Ovary (tissue), 10 donors: ENCODE measurements at places on chromosomes 4 and X. TPM values are rescaled to one million over a fixed set of nuclear protein-coding genes. Genes with fewer than 3 reads are reported as not detected.

Gene RTL3
- not detected for total RNA-seq

Gene STK26
- 4.9 TPM for total RNA-seq

Gene GAB1
- 43.9 TPM for total RNA-seq

Gene CDKL5
- total RNA-seq: 18.5 TPM

GRCh38 chrX:8364369-8365141 is 100.1 kb upstream of the VCX3B start:
- H3K27me3 ChIP-seq: no peaks in the 10 kb centered on the region
- no peak for DNase-seq
- no peaks in the 10 kb centered on the region for H3K36me3 ChIP-seq
- H3K27ac ChIP-seq: no peak overlapping the region
- no peaks in the 10 kb centered on the region for H3K4me1 ChIP-seq

GRCh38 chrX:109920325-109920724 is 82.6 kb upstream of the TMEM164 start:
- no peaks in the 10 kb centered on the region for H3K36me3 ChIP-seq
- H3K4me1 ChIP-seq: no peaks in the 10 kb centered on the region
- no peak for DNase-seq
- no peak overlapping the region for H3K27ac ChIP-seq
- no peak overlapping the region for H3K4me3 ChIP-seq
- no peaks in the 10 kb centered on the region for H3K27me3 ChIP-seq

DNA sequence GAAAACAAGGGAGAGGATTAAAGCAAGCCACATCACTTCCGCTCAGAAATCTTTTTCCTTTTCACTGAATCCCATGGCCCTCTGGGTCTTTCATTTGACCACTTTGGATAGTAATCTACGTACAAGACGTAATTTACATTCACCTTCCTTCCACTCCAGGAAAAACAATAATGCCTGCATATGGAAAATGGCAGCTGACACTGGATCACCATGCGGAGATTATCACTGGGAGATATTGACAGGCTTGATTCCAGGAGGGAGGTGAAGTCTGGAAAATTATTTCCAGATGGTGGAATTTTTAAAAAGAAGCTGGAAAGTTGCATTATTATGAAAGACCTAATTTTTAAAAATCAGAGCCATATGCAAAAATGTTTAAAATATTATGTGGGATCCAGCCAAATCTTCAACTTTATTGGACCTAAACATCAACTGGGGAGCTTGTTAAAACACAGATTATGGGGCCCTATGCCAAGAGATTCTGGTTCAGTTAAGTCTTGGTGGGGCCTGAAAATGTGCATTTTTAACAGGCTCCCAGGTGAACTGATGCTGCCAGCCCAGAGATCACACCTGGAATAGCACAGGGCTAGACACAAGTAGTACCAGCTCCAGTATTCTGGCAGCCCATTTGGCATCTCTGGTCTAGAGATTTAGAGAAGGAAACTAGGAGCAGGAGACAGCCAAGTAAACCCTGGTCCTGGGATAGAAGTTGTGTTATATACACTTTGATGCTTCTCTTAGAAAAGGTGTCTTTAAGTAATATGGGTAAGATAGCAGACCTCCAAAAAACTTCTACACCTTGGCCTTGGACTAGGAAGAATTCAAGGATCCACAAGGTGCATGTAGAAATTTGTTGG is 290.3 kb upstream of the LDB2 start:
- no peaks in the 10 kb centered on the region for H3K27me3 ChIP-seq
- H3K27ac ChIP-seq: no peak overlapping the region
- no peak for DNase-seq
- H3K4me3 ChIP-seq: no peak overlapping the region

GRCh38 chr4:60884587-60884986 is 315.5 kb upstream of the ADGRL3 start:
- H3K4me1 ChIP-seq: no peaks in the 10 kb centered on the region
- no peaks in the 10 kb centered on the region for H3K27me3 ChIP-seq
- H3K4me3 ChIP-seq: no peak overlapping the region
- no peak for DNase-seq

GRCh38 chrX:148047200-148047599 is 66.1 kb downstream of the FMR1NB start:
- no peaks in the 10 kb centered on the region for H3K4me1 ChIP-seq
- H3K4me3 ChIP-seq: no peak overlapping the region
- H3K36me3 ChIP-seq: no peaks in the 10 kb centered on the region
- no peak for DNase-seq

DNA sequence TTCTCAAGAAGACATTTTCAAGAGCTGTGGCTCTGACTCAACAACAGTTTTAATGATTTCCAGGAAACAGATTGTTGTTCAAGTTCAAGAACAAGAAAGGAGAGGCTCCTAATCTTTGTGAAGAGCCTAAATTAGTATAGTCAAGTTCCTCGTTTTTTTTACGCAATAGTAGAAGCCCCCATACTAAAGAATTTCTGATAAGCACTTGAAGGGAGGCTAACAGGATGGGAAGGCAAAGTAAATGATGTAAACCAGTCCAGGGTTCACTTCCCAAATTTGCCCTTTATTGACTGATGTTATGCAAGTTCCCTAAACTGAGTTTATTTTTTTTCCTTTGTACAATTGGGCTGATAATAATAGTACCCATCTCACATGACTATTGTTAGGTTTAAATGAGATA is 178.2 kb downstream of the RTL9 start:
- no peak for DNase-seq
- no peaks in the 10 kb centered on the region for H3K27me3 ChIP-seq
- no peaks in the 10 kb centered on the region for H3K4me1 ChIP-seq
- no peak overlapping the region for H3K4me3 ChIP-seq
- H3K27ac ChIP-seq: no peak overlapping the region

DNA sequence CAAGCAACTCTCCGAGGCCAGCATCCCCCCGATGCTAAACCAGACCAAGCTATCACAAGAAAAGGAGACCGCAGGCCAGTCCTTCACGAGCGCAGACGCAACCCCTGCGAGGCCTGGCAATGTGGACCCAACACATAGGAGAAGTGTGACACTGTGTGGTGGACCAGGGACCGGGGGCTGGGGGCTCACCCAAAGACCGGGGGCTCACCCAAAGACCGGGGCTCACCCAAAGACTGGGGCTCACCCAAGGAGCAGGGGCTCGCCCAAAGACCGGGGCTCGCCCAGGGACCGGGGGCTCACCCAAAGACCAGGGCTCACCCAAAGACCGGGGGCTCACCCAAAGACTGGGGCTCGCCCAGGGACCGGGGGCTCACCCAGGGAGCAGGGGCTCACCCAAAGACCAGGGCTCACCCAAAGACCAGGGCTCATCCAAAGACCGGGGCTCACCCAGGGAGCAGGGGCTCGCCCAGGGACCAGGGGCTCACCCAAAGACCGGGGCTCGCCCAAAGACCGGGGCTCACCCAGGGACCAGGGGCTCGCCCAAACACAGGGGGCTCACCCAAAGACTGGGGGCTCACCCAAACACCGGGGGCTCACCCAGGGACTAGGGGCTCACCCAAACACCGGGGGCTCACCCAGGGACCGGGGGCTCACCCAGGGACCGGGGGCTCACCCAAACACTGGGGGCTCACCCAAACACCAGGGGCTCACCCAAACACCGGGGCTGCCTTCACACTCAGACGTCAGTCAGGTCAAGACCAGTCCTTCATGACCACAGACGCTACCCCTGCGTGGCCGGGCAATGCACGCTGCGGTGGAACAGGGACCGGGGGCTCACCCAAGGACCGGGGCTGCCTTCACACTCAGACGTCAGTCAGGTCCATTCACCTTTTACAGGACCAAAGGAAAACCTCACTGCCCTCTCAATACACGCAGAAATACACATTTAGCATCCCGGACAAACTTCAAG is 32.9 kb downstream of the PPP2R3B start:
- no peak overlapping the region for H3K27ac ChIP-seq
- no peaks in the 10 kb centered on the region for H3K36me3 ChIP-seq
- H3K27me3 ChIP-seq: no peaks in the 10 kb centered on the region
- no peaks in the 10 kb centered on the region for H3K4me1 ChIP-seq
- no peak for DNase-seq

GRCh38 chr4:35541888-35542213 is 702.5 kb downstream of the ARAP2 start:
- H3K4me1 ChIP-seq: no peaks in the 10 kb centered on the region
- H3K36me3 ChIP-seq: no peaks in the 10 kb centered on the region
- no peak overlapping the region for H3K4me3 ChIP-seq
- no peaks in the 10 kb centered on the region for H3K27me3 ChIP-seq
- H3K27ac ChIP-seq: no peak overlapping the region

GRCh38 chrX:148530464-148531077 is 30.2 kb downstream of the AFF2 start:
- H3K36me3 ChIP-seq: no peaks in the 10 kb centered on the region
- H3K27ac ChIP-seq: no peak overlapping the region
- DNase-seq: no peak
- no peaks in the 10 kb centered on the region for H3K4me1 ChIP-seq
- H3K4me3 ChIP-seq: no peak overlapping the region

GRCh38 chr4:52173470-52174045 is 122.5 kb downstream of the SPATA18 start:
- no peak overlapping the region for H3K4me3 ChIP-seq
- DNase-seq: no peak
- H3K36me3 ChIP-seq: no peaks in the 10 kb centered on the region
- H3K27me3 ChIP-seq: no peaks in the 10 kb centered on the region

DNA sequence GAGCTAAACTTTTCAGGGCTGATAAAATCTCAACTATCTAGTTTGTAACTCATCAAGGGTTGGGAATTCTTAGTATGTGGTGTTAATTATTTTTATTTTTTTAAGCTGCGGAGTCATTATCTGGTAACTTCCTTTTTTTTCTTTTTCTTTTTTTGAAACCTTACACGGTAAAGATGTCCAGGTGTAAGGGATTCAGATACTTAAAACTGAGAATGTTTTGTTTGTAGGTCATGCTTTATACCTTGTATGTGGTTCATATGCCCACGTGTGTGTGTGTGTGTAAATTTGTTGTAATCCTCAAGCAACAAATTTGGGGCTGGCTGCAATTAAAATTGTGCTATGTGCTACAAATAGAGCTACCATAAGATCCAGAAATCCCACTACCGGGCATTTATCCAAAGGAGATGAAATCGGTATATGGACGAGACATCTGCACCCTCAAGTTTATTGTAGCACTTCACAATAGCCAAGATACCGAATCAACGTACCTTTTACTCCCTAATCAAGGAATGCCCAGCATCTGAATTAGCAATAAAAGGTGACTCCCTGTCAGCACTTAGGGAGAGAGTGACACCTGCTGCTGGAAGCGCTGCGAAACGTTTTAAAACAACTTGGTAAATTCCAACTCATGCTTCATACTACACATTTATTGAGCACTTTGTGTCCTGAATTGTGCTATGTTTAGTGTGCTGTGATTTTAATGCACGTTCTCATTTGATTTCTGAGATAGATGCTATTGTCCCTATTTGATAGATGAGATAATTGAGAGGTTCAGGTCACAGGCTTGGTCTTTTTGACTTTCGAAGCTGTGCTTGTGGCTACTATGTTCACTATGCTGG is 16.1 kb downstream of the MSMO1 start:
- no peaks in the 10 kb centered on the region for H3K27me3 ChIP-seq
- no peaks in the 10 kb centered on the region for H3K4me1 ChIP-seq
- no peak overlapping the region for H3K4me3 ChIP-seq
- H3K36me3 ChIP-seq: no peaks in the 10 kb centered on the region
- no peak overlapping the region for H3K27ac ChIP-seq
